ENCODE measurements at places on chromosomes 1 and 21. TPM values are rescaled to one million over a fixed set of nuclear protein-coding genes. Genes with fewer than 3 reads are reported as not detected.

LCE2C gene
- total RNA-seq, result not detected

PRAMEF18 gene
- total RNA-seq, result not detected

SYT14 gene
- 0.99 TPM for total RNA-seq

SPRR2A gene
- not detected for total RNA-seq

DPYD gene
- 64.2 TPM for total RNA-seq
